ENCODE measurements at places on chromosomes 13 and 19.
A peak's percentile ranks its signal among the peaks of the same experiment; 100 is the strongest.

DNA sequence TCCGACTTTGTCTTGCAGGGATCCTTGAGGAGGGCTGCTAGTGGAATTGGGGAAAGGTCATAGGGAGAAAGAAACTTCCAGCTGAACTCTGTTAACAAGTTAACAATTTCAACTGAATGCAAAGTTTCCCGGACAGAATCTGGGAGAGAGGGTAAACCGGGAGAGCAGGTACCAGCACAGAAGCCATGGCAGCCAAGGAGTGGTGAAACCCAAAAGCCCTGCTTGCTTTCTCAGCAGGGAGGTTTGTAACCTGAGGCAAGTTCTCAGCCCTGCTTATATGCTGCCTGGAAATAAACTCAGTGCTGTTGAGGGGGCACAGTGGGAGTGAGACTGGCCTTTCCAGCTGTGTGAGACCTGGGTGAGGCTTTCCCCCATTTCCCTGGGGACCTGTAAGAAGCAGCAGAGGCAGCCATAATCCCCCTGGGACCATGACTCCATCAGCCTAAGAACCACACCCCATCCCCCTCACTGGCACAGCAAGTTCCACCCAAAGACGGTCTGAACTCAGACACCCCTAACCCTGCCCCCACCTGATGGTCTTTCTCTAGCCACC lies 84.0 kb downstream of the SUCLA2 start:
- DNase-seq, result no peak

DNA sequence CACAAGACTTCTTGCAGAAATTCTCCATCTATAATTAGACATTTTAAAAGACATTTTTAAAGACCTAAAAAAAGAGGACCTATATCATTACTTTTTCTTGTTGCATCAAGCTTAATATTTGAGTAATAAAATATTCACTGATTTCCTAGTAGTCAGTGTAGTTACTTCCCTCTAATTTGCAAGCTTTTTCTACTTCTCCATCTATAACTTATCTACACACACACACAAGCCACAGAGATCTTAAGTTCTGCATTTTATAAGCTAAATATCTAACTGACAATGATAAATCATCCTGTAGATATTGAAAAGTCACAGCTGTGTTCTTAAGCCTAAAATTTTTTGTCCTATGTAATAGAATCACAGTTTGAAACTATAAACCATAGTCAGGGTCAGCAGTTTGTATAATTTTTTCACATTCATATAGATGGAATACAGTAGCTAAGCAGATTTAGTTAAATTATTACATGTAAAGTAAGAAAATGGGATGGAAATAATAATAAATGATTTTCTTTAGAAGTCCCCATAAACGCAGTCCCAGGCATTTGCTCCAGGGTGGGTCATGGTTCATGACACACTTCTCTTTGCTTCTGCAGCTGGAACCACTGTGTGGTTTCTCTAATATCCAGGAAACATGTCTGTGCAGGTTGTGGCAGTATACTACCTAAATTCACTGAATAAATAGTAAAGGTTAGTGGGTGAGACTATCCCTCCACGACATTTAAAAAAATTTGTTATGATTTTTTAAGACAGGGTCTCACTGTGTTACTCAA lies 60.2 kb downstream of the ESD start:
- DNase-seq, result no peak

DNA sequence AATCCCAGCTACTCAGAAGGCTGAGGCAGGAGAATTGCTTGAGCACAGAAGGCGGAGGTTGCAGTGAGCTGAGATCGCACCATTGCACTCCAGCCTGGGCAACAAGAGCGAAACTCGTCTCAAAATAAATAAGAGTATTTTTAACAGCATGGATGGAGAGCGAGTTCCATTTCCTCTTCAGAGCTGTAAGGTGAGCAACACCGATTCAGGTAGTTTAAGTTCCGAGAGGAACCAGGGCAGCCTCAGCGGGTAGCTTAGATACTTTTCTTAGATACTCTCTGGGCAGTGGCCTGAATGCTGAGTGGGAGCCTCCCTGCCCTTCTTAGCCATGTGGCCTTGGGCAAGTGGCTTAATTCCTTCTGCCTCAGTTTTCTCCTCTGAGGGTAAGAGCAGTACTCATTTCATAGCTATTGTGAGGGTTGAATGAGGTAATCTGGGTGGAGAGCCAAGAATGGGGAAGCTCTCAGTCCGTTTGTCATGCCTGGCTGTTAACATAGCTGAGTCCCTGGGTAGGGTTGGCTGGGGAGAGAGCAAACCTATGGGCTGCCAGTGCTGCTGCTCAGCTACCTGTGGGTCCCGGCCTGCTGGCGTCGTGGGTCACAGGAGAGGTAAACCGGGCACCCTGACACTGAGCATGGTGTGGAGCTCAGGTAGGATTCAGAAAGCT lies 4.1 kb downstream of the ATP11A start:
- no peak for DNase-seq

- DNase-seq, result no peak
Observed at GRCh38 chr19:31329819-31330218, 19.4 kb downstream of the TSHZ3 start.

GRCh38 chr13:114087430-114087829 lies 45.0 kb downstream of the RASA3 start:
- no peak for DNase-seq

- no peak for DNase-seq
Observed at GRCh38 chr13:89315287-89315686, 1644.1 kb downstream of the SLITRK5 start.

DNA sequence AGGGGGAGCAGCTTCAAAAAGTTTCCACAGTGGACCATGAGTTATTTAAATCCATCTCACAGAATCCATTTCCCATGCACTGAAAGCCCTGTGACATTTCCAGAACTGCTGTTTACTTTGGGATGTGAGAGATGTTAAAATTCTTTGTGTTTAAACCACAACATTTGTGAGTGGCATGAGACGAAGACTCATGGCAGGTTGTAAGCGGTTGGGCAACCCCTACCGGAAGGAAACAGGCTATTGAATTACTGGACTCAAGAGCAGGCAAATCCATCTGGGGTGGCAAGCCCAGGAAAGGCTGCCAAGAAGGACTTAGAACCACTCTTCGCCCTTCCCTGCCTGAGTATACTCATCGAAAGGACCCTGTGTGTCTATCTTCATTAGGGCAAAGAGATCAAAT lies 22.3 kb upstream of the CLDN10 start:
- DNase-seq, result no peak

- no peak for DNase-seq
Observed at GRCh38 chr13:44191504-44192171, 182.0 kb upstream of the SERP2 start.

- no peak for DNase-seq
Observed at GRCh38 chr13:23811366-23812062, 77.7 kb downstream of the MIPEP start.

DNA sequence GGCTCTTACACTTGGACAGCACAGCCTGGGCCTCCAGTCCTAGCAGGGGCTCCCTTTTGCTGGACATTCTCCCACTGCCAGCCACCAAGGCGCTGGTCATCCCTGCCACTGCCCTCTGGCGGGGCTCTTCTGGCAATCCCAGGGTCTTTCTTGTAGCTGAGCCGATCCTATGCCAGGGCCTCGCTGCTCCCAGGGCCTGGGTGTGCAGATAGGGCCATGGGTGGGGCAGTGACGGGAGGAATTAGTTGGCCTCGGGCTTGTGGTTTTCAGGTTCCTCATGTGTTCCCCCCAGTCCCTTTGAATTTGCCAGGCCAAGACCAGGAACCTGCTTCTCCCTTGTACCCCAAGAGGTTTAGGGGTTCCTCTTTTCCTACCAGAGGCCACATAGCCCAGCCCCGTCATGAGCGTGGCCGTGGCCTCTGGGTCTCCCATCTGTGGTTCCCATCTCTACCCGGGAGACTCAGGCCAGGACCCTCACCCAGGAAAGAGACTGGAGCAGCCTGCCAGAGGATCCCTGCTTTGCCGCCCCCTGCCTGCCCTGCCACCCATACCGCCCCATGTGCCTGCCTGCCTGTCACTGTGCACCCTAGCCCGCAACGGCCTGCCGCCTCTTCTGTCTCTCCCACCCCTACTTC lies 26.2 kb downstream of the TMED1 start:
- no peak for DNase-seq

DNA sequence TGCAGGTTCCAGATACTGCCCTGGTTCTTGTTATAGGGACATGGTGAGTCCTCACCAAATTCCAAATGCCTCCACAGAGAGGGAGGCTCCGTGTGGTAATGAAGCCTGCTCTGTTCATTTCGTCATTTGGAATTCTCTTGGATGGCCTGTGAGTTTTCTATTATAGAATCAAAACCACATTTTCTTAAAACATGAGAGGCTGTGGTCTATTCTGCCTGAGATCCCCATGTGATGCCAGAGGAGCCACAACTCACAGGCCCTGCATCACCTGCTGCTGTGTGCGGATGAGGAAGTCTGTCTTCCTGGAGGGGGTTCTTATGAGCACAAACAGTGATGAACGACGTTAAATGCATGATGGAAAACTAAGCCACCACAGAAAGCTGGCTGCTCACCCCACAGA lies 264.4 kb downstream of the UQCRFS1 start:
- no peak for DNase-seq

- DNase-seq, result no peak
Observed at GRCh38 chr19:15369594-15369891, 10.0 kb downstream of the AKAP8 start.

DNA sequence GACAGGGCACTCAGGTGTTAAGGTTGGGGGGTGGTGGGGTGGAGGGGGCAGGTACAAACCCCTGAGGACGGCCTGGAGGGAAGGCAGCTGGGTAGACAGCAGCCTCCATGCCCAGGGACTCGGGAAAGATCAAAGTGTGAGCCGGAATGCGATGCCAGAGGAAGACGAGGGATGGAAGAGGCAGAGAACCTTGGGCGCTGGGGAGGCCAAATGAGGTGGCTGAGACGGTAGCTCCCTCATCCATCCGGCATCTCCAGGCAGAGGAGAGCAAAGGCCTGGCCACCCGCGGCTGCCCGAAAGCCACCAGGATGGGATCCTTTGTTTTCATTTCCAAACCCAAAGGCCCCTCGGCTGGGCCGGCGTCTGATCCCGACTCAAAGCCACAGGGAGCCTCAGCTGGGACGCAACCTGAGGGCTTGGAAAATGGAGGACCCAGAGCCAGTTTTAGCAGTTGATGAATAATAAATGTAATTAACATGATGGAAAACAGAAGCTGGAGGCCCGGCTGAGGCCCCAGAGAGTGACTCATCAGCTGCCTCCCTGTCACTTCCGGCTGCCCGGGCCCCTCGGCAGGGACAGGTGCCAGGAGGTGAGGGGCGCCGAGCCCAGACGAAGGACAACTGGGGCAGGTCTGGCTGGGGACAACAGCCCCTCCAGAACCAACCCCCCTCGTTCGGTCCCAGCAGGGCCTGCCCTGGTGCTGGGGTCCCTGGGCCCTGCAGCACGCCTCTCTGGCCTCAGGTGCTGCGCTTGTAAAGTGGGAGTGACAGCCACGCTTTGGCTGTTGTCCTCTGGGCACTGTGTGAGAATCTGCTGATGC lies 61.6 kb downstream of the CEBPG start:
- DNase-seq, result no peak

GRCh38 chr13:93976528-93976927 lies 503.0 kb downstream of the DCT start:
- DNase-seq, result no peak

- no peak for DNase-seq
Observed at GRCh38 chr13:96822895-96823294, 171.4 kb downstream of the OXGR1 start.

GRCh38 chr19:44689290-44690130 lies 9.4 kb upstream of the CEACAM16 start:
- peak; percentile 16 for DNase-seq

DNA sequence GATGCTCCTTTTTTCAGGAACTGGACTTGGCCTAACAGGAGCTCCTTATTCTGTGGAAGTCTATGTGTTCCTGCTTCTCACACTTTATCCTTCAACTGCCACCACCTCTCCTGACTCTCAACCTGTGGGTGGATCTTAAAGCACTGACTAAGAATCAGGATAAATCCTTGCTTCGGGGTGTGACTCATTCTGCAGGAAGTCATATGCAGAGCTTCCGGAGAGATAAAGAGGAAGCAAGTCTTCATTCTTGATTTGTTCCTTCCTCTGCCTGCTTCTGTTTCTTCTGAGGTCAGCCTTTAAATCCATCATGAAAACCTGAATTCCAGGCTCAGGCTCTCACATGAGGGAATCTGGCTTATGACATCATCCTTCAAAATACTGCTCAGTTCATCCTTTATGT lies 137.1 kb upstream of the ATXN8OS start:
- DNase-seq, result no peak

GRCh38 chr13:41942462-41943094 lies 18.3 kb downstream of the VWA8 start:
- DNase-seq, result no peak

- no peak for DNase-seq
Observed at GRCh38 chr19:15330801-15331418, 1.4 kb downstream of the BRD4 start.

GRCh38 chr13:100818711-100819110 lies 144.1 kb upstream of the TMTC4 start:
- no peak for DNase-seq

DNA sequence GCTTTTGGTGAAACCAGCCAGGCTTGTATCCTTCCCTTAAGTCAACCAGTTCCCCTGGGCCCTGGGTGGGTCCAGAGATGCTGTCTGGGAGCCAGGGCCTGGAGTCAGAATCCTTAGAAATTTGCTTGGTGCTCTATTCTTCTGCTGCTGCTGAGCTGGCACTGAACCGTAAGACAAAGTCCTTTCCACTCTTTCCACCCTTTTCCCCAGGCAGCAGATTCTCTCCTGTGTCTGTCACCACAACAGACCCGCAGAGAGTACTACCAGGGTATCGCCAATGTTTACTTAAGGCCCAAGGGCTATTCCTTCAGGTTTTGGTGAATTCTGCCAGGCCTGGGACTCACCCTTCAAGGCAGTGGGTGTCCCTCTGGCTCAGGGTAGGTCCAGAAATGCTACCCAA lies 12.2 kb downstream of the IFT88 start:
- no peak for DNase-seq

- DNase-seq, result no peak
Observed at GRCh38 chr19:53432088-53432661, 391 bp downstream of the ZNF761 start.

Data from GOT3 (cell line).